BE2C (cell line): ENCODE measurements at places on chromosomes 6 and 20.

- no peak for DNase-seq
These were observed 327.6 kb upstream of the CNR1 start for GRCh38 chr6:88493717-88494116.

GRCh38 chr6:154621686-154622085 lies 111.2 kb upstream of the CNKSR3 start:
- no peak for DNase-seq

DNA sequence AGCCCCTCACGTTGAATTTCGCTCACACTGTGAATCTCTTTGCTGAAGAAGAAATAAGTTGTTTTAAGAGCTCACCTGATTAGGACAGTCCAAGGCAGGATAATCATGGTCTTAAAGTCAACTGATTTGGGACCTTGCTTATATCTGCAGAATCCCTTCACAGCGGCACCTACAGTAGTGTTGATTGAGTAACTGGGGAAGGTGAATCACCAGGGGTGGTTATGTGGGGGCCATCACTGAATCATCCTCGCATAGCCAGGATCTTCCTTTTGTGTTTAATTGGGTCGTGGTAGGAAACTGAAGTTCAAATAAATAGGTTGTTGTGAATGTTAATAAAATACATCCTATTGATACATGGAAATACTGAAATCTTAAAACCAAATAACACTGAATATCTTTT lies 20.2 kb upstream of the MICA start:
- DNase-seq: no peak

- DNase-seq: peak; percentile 10
These were observed 354.1 kb downstream of the RFPL4B start for GRCh38 chr6:112701201-112701600.
